ENCODE measurements at places on chromosomes 12 and 14. TPM values are rescaled to one million over a fixed set of nuclear protein-coding genes. Genes with fewer than 3 reads are reported as not detected.

GRCh38 chr12:57519796-57520052 is 590 bp downstream of the DDIT3 start:
- peak overlapping the region; percentile 90 for H3K27ac ChIP-seq
- H3K36me3 ChIP-seq = peaks cover 43% of the 10 kb centered on the region
- H3K27me3 ChIP-seq = no peaks in the 10 kb centered on the region
- H3K4me3 ChIP-seq = peak overlapping the region; percentile 94
- H3K4me1 ChIP-seq = peaks cover 51% of the 10 kb centered on the region

DNA sequence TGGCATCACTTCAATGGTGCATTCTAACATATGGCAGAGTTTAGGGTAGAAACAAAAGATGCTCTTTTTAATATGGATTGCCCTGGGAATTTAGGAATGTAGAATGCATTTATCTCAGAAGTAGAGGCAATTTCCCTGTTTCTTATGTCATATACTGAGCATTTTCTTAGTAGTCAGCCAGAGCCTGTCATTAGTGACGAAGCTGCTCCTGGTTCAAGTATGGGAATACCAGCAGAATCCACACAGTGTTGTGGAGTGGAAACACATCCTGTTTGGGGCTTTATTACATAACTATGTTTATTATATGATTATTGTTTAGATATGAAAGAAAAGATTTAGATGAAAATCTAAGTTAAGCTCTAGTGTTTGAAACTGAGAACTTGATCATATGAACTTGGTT is 12.2 kb downstream of the CIPC start:
- peaks cover 10% of the 10 kb centered on the region for H3K4me1 ChIP-seq
- H3K27ac ChIP-seq = peak overlapping the region; percentile 37
- H3K4me3 ChIP-seq = no peak overlapping the region
- no peaks in the 10 kb centered on the region for H3K27me3 ChIP-seq
- no peak for DNase-seq

DNA sequence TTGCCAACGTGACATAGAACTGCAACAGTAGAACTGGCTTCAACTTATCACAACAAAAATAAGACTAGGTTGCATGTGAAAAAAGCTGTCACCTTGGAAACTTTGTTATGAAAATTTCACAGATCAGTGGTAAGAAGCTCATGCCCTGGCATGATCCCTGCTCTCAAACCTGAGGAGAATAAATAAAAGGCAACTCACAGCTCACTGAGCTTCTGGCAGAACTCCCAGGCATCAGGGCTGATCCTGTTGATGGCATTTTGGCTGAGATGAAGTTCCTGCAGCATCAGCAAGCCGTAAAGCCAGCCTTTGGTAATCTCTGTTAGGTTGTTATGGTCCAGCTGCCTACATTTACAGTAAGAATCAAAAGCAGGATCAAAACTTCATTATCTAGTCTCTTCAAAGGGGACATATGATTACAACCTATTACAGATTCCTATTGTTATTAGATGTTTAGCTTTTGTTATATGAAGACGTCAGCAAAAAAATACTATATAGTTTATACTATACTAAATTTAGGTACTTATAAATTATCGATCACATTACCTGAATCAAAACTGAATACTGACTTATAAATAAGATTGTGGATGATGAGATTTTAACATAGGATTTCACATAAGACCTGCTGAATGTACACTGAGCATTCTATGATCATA is 32.0 kb downstream of the LRIG3 start:
- H3K27ac ChIP-seq = no peak overlapping the region
- H3K36me3 ChIP-seq = peaks cover 68% of the 10 kb centered on the region
- DNase-seq = no peak
- no peaks in the 10 kb centered on the region for H3K27me3 ChIP-seq

DNA sequence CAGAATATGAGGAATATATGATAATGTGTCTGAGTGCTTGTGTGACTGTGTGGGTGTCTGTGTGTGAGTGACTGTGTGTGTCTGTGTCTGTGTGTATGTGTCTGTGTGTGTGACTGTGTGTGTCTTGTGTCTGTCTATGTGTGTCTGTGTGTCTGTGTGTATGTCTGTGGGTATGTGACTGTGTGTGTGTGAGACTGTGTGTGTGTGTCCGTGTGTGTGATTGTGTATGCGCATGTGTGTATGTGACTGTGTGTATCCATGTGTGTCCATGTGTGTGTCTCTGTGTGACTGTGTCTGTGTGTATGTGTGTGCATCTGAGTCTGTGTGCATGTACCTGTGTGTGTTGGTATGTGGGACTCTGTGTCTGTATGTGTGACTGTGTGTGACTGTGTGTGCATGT is 1361.2 kb upstream of the TMEM132C start:
- no peak overlapping the region for H3K27ac ChIP-seq
- no peaks in the 10 kb centered on the region for H3K36me3 ChIP-seq
- no peaks in the 10 kb centered on the region for H3K4me1 ChIP-seq
- H3K27me3 ChIP-seq = no peaks in the 10 kb centered on the region
- DNase-seq = no peak
- H3K4me3 ChIP-seq = no peak overlapping the region

DNA sequence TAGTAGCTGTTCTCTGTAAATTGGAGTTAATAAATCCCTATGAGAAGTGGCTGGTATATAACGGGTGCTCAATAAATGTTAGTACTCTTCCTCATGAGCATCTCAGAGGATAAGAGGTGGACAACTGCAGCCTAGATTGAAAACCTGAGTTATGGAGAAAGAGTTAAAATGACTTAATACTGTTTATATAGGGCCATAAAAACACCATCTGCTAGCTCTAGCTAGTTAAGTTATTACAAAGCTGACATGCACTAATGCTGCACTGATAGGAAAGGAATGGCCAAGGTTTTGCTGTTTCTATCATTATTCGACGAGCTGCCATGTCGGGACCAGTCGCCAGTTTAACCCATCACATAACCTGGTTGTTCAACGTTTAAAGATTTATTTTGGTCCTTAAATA is 72.0 kb upstream of the SEL1L start:
- no peak overlapping the region for H3K27ac ChIP-seq
- no peak overlapping the region for H3K4me3 ChIP-seq
- peaks cover 5% of the 10 kb centered on the region for H3K27me3 ChIP-seq
- H3K36me3 ChIP-seq = no peaks in the 10 kb centered on the region

- H3K4me1 ChIP-seq = no peaks in the 10 kb centered on the region
- H3K27ac ChIP-seq = no peak overlapping the region
- H3K4me3 ChIP-seq = no peak overlapping the region
- no peak for DNase-seq
- no peaks in the 10 kb centered on the region for H3K27me3 ChIP-seq
These were observed 471.7 kb upstream of the SYT1 start for GRCh38 chr12:78392918-78393317.

The FOXM1 gene
- 1.0 TPM for total RNA-seq

DNA sequence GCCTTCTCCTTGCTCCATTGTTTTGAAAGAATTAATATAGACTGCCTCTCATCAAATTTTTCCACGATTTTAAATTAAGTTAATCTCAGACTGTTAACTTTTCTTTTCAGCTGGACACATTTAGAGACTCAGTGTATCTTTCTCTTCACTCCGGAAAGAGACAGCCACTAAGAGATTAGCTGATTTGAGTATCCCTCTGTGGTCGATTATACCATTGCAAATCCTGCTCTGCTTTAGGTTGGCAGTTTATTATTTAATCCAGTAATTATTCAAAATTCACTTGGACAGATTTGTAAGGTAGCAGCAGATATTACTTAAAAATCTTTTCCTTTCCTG is 588 bp upstream of the TWF1 start:
- H3K27me3 ChIP-seq = no peaks in the 10 kb centered on the region
- H3K36me3 ChIP-seq = peaks cover 12% of the 10 kb centered on the region

- no peak overlapping the region for H3K27ac ChIP-seq
- no peak for DNase-seq
- no peaks in the 10 kb centered on the region for H3K27me3 ChIP-seq
- no peak overlapping the region for H3K4me3 ChIP-seq
These were observed 139.7 kb downstream of the TTLL5 start for GRCh38 chr14:75800792-75801191.

The SGPP1 gene
- total RNA-seq = 22.3 TPM

GRCh38 chr12:111240374-111240773 is 128.5 kb downstream of the PHETA1 start:
- no peaks in the 10 kb centered on the region for H3K36me3 ChIP-seq
- DNase-seq = no peak
- H3K27me3 ChIP-seq = no peaks in the 10 kb centered on the region

DNA sequence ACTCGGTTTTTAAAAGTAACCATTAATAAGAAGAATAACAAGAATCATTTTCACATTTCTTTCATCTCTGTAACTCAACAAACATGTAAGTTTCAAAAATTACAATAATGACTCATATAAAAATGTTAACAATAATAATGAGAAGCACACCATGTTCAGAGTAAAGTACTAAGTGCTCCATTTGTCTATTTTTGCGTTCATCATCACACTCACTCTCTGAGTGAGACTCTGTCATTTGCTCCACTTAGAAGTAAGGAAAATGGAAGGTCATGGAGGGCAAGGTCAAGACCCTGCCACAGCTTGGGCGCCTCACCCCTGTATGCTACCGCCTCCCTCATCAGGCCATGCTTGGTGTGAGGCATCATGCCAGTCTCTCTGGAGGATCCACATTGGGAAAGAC is 129.9 kb downstream of the TMEM30B start:
- H3K27ac ChIP-seq = no peak overlapping the region
- no peak overlapping the region for H3K4me3 ChIP-seq
- no peaks in the 10 kb centered on the region for H3K4me1 ChIP-seq
- DNase-seq = no peak

DNA sequence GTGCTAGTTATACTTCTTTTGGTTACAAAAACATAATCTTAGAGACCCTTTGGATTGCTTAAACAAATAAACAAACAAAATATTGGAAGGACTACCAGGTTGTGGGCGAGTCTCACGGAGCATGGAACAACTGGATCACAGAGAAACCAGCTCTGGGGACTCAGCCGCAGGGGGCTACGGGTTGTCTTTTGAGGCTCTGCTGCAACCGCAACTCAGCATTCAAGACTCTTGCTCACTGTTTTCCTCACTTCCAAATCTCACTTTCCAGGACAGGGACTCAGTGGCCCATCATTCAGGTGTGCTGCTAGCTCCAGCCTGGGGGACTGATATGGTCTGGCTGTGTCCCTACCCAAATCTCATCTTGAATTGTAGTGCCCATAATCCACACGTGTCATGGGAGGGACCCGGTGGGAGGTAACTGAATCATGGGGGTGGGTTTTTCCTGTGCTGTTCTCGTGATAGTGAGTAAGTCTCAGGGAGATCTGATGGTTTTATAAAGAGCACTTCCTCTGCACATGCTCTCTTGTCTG is 14.0 kb upstream of the SERPINA4 start:
- no peak overlapping the region for H3K4me3 ChIP-seq
- no peak overlapping the region for H3K27ac ChIP-seq
- no peaks in the 10 kb centered on the region for H3K36me3 ChIP-seq
- H3K4me1 ChIP-seq = no peaks in the 10 kb centered on the region
- no peak for DNase-seq
- peaks cover 4% of the 10 kb centered on the region for H3K27me3 ChIP-seq

DNA sequence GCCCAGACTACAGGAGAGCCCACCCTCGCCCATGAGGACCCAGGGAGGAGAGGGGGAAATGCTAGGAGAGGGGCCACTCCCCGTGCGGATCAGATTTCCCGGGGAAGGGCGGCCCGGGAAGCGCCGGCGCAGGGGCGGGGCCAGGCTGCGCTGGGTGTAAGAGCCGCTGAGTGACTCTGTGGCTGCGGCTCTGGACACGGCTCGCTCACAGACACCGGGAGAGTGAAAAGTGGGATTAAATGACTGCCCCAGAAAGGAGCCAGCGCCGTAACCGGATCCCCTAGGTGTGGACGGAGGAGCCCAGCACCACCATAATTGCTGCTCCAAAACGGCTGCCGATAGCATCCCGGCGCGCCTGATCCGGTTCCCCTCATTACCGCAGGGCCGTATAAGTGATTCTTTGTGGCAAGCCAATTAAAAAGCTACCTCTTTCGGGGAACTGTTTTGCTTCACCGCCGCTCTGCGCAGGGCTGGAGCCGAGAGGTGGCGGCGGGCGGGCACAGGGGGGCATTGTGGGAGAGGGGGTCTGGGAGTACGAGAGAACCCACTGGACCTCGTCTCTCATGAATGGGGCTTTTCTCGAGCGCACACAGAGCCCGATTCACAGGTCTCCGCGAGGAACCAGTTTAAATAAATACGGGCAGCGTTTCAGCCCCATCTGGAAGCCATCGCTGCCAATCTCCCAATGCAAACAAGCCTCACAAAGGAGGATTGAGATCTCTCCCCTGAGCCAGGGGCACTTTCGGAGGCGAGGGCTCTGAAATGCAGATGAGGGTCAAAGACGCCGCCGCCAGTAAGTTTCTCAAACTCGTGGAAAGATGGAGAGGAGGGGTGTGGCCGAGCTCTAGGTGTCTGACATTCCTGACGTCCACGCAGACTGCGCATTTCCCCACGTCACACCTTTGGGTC is 2.5 kb downstream of the COL2A1 start:
- peaks cover 42% of the 10 kb centered on the region for H3K4me1 ChIP-seq
- H3K27ac ChIP-seq = no peak overlapping the region
- peaks cover 82% of the 10 kb centered on the region for H3K27me3 ChIP-seq
- peak overlapping the region; percentile 44 for H3K4me3 ChIP-seq
- no peaks in the 10 kb centered on the region for H3K36me3 ChIP-seq

DNA sequence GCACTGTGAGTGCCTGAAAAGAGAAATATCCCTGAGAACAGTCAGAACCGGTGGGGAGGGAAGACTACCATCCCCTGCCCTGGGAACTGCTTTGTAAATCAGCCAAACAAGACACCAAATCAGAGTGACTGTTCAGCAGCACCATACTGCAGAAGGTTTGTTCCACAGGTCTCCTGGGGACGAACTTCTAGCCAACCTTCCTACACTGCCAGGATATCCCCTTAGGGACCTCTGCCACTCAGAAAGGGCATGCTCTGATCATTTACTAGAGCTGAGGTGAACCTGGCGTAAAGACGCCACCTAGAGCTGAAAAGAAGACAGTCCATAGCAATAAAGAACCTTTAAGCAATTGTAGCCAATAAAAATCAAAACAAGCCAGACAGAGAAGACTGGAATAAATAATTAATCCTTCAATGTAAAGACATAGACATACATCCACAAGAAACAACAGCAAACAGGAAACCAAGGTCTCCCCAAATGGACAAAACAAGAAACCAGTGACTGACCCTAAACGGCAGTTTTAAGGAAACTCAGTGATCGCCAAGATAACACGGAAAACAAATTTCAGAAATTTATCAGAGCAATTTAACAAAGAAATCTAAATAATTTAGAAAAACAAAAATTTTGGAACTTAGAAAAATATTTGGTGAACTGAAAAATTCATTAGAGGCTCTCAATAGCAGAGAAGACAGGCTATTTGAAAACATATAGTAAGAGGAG is 228.1 kb upstream of the AMIGO2 start:
- no peaks in the 10 kb centered on the region for H3K36me3 ChIP-seq
- no peak overlapping the region for H3K27ac ChIP-seq
- H3K27me3 ChIP-seq = no peaks in the 10 kb centered on the region
- no peak for DNase-seq
- H3K4me1 ChIP-seq = peaks cover 4% of the 10 kb centered on the region
- peak overlapping the region; percentile 27 for H3K4me3 ChIP-seq

DNA sequence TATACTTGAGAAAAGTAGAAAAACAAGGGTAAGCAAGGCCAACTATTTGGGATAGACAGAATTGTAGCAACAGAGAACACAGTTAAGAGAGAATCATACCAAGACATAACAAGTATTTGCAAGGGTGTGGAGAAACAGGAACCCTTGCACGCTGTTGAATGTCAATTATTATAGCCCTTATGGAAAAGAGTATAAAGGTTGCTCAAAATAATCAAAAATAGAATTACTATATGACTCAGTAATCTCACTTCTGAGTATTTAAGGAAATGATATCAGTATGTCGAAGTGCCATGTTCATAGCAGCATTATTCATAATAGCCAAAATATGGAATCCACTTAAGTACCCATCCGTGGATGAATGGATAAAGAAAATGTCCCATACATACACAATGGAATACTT is 193.3 kb downstream of the PHLDA1 start:
- H3K27ac ChIP-seq = no peak overlapping the region
- H3K4me3 ChIP-seq = no peak overlapping the region
- H3K27me3 ChIP-seq = no peaks in the 10 kb centered on the region
- no peak for DNase-seq
- no peaks in the 10 kb centered on the region for H3K4me1 ChIP-seq

Measured in upper lobe of right lung (tissue), 1 donor.